ENCODE measurements at places on chromosomes 1 and 21.

- DNase-seq, result no peak
These were observed 273.7 kb upstream of the ST6GALNAC5 start for GRCh38 chr1:76593618-76594017.

- no peak for DNase-seq
These were observed 8.5 kb downstream of the AZIN2 start for GRCh38 chr1:33089457-33089856.

GRCh38 chr1:53310847-53311681 lies 16.8 kb downstream of the LRP8 start:
- DNase-seq, result no peak

DNA sequence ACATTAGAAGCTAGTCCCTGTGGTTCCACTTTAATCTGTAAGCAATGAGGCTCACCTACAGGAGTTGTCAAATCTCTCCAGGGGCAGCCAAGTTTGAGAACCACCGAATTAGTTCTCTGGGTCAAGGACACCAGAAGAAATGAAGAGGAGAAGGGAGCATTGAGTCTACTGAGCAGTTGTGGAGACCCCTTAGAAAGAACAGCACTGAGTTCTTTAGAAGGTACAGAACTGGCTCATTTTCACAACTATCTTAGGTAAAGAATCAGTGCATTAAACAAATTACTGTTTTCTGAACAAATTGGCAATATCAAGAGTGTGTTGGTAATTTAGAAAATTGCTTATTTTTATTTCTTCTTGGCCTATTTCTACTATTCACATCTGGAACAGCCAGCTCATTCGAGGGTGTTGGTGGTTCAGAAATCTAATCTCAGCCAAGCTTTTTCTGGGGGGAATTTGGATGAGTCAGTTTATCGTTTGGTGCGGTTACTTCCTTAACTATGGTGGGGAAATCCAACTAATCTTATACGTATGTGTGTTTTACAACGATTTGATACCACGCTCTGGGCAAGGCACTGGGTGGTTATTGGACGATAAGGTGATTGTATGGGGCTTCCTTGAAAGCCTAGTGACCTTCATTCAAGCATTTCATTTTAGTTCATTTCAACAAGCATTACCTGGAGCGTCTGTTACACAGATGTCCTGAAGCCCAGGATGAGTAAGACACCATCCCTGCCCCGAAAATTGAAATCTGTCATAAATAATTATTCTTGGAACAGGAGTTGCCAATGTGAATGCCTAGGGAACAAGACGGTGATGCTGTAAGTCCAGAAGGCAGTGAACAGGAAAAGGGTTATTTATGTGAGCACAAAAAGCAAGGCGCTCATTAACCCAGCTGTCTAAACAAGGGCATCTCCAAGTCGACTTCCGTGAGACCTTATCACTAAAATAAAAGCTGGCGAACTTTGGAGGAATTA lies 52.0 kb upstream of the TMPRSS2 start:
- DNase-seq, result no peak

DNA sequence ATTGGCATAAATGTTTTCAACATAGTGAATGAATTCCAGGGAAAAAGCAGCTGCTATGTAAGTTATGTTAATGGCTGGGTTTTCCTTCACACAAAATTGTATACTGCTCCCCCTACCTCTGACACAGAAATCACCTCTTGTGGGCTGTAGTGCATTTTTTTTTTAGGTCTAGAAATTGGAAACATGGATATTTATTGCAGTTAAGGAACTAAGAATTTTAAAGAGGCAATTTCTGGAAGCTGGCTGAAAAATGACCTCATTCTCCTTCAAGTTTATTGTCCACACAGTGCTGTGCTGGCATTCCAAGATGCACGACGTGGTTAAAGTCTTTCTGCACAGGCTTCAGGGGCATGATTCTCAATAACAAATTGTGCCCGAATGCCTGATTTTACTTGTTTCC lies 1424.2 kb downstream of the MRPL39 start:
- DNase-seq, result no peak

- DNase-seq, result no peak
These were observed 8.0 kb downstream of the CHODL start for GRCh38 chr21:18252680-18253079.

DNA sequence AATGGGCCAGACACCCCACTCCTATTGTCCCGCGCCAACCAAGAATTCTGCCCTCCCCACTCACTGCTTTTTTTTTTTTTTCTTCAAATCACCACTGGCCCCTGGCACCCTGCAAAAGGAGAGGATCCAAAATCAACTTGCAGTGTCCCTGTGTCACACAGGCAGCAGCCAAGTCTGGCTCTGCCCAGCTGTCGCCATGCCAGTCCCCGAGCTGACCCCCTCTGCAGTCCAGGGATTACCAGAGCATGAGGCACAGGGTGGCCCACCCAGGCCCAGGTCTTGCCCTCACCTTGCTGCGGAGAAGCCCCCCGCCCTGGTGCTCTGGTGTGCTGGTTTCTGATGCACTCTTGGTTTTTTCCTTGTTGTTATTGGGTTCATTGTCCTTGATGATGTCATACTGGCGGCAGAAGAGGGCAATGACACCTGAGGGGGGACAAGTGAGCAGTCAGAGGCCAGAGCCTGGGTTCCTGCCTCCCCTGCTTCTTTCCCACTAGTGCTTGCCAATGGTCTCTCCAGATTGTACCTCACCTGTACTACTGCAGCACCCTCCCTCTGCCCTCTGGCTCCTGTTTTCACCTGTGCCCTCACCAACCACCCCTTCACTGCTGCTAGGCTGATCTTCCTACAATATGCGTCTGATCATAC lies 6.2 kb downstream of the FNDC5 start:
- DNase-seq, result no peak

- DNase-seq, result no peak
These were observed 80.6 kb downstream of the CCDC185 start for GRCh38 chr1:223473601-223474344.

- no peak for DNase-seq
These were observed 67.3 kb downstream of the PTGER3 start for GRCh38 chr1:70980361-70980760.

GRCh38 chr1:33327587-33328325 lies 6.9 kb upstream of the A3GALT2 start:
- no peak for DNase-seq

- no peak for DNase-seq
These were observed 37.9 kb upstream of the DUSP10 start for GRCh38 chr1:221779771-221780170.

DNA sequence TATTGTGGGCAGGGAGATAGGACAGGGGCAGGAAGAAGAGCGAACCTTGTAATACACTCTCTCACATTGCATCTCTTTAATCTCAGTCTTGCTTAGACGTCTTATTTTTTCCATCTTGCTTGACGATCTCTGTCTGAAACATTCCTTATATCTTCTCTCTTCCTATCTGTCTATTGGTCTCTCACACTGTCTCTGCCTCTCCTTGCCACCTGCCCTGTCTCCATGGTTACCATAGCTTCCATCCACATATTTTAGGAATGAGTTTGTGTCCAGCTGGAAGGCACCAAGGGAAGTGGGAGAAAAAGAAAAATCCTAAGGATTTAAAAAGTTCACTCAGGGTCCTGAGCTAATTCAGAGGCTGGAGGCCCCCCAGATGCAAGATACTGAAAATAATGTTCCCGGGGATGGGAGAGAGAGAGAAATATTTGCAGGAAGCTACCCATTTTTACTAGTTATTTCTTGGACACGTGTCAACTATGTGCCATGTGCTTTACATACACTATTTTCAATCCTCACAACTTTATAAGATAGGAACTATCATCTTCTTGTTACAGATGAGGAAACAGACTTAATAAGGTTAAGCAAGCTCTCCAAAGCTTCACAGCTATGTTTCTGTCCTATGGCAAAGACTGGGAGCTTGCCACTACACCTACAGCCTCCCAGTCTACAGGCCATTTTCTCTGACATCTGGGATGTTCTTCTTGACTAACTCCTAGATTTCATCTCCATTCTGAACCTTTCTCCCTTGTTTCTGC lies 933 bp downstream of the ANKRD34A start:
- DNase-seq, result no peak

DNA sequence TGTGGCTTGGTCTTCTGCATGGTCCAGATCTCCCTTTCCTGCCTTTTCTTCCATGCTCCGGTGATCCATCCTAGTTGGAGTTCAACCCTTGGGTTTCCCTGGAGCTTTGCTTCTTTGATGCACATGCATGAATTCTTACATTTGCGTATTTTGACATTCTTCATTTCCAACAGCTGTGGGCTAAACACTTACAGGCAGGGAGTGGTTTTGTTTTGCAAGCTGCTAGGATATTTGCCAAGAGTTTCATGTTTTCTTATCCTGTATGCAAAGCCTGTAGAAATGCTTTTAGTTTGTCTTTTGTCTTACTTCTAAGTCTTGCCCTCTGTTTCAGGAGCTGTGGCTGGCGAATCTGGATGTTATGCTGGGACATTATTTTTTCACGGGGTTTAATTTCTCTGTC lies 90.3 kb upstream of the PAXBP1 start:
- no peak for DNase-seq

- DNase-seq, result no peak
These were observed 18.9 kb downstream of the ARHGEF16 start for GRCh38 chr1:3473381-3473844.

- DNase-seq, result no peak
These were observed 174.8 kb downstream of the CLIC6 start for GRCh38 chr21:34843562-34843961.

- DNase-seq, result no peak
These were observed 63.6 kb upstream of the ZC3H12A start for GRCh38 chr1:37410815-37411214.

GRCh38 chr1:70327306-70328076 lies 27.0 kb downstream of the ANKRD13C start:
- no peak for DNase-seq

GRCh38 chr1:184062640-184063286 lies 11.2 kb downstream of the TSEN15 start:
- DNase-seq, result no peak

- no peak for DNase-seq
These were observed 21.1 kb downstream of the MAPKAPK2 start for GRCh38 chr1:206705726-206706297.

- no peak for DNase-seq
These were observed 124.6 kb downstream of the BACH1 start for GRCh38 chr21:29423099-29423870.

DNA sequence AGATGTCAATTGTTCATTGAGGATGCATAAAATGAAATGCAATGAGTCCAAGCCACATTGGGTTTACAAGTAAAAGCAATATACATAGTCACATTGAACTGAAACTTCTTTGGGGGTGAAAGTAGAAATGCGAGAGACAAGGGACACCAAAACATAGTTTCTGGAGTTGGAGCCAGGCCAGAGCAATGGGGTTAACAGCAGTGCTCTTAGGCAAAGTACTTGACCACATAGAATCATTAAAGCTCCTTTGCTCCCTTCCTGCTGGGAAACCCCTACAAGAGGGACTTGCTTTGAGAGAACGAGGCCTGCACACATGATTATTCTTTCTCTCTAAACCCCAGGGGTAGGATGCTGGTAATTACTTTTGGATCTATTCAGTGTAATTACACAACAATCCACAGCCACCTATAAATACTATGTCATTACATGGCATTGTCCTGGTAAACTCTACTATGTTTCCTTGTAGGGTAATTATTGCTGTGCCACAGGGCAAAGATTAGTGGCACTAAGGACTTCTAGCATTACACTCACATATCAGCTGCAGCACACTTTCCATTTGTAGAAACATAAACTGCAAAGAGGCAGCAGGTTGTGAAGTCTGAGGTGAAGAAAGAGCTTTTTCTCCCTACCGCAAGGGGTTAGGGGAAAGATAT lies 421.6 kb upstream of the PBX1 start:
- no peak for DNase-seq

- DNase-seq, result no peak
These were observed 486 bp upstream of the GJB3 start for GRCh38 chr1:34780528-34780927.

DNA sequence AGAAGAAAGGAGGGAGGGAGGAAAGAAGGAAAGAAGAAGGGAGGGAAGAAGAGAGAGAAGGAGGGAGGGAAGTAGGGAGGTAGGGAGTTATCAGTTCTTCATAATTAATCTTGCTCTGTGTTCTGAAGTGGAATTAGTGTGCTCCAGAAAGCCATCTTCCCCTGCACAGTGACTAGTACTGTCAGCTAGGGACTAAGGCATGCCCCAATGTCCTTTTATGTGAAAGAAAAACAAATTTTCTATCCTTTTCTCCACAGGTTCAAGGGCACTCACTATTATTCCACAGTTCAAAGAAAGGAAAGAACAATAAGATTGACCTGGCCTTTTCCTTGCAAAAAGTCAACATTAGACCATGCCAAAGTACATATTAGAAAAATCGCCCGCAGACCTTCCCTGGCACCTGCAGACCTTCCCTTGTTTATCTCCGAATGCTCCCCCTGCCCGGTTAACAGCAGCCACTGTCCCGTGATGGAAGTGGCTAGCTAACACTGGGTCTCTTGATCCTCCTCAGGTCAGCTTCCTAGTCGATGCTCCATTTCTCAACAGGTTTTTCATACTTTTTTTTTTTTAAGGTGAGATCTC lies 107.2 kb upstream of the EDEM3 start:
- DNase-seq, result no peak

GRCh38 chr1:63628607-63629006 lies 35.4 kb downstream of the PGM1 start:
- no peak for DNase-seq

GRCh38 chr21:39531840-39532239 lies 80.1 kb downstream of the SH3BGR start:
- DNase-seq, result no peak
